ENCODE measurements at places on chromosomes 7 and 10.

GRCh38 chr10:78754269-78755062 is 314.3 kb upstream of the ZMIZ1 start:
- no peak for DNase-seq

DNA sequence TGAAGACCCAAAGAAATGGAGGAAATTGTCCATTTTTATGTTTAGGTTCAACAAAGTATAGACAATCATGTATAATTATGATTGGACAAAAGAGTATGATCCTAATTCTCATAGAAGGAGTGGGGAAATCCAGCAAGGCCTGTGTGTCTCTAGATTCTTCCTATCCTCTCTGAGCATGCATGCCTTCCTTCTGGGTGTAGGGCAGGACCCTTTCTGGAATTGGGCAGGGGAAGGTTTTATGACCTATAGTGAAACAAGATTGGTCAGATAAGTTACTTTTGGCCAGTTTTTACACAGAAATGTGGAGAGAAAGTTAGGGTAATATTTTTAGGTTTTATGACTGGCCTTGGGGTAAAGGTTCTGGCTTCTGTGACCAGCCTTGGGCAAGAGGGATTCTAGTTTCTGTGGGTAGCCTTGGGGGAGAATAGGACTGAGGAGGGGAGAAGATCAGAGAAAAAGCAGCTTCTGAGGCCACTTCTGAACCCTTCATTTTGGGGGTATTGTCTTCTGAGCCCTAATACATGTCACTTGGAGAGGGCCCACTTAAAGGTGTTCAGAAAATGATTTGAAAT is 289.4 kb downstream of the EXOC4 start:
- DNase-seq: no peak

DNA sequence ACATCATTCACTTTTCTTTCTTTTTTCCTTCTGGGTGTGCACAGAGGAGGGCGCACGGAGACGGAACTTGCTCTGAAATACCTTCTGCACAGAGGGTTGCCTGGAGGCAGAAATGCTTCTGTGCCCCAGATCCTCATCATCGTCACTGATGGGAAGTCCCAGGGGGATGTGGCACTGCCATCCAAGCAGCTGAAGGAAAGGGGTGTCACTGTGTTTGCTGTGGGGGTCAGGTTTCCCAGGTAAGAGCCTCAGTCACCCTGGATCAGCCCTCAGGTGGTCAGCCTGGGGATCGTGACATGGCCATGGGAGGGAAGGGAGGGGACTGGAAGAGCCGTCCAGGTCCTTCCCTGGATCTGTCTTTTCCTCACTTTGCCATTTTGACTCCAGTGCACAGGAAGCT is 33.6 kb downstream of the VWA2 start:
- DNase-seq: no peak

- DNase-seq: no peak
Measured at GRCh38 chr7:27462575-27463270, 200.0 kb downstream of the HIBADH start.

- DNase-seq: no peak
Measured at GRCh38 chr10:133445268-133445732, 8.4 kb upstream of the SCART1 start.

DNA sequence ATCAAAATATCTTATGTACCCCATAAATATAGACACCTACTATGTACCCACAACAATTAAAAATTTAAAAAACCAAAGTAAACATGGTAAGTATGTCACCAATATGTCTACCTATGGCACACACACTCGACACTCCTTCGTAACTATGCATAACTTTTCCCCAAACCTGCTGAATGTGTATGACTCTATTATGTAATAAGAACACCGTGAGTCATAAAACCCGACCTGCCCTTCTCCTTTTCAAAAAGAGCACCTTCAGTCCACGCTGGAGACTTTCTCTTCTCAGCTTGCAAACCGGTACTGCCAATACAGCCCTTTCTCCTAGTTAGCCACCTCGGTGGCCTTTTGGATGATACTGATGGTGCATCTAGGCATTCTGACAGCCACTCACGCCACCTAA is 186.3 kb downstream of the PRPF18 start:
- DNase-seq: no peak

DNA sequence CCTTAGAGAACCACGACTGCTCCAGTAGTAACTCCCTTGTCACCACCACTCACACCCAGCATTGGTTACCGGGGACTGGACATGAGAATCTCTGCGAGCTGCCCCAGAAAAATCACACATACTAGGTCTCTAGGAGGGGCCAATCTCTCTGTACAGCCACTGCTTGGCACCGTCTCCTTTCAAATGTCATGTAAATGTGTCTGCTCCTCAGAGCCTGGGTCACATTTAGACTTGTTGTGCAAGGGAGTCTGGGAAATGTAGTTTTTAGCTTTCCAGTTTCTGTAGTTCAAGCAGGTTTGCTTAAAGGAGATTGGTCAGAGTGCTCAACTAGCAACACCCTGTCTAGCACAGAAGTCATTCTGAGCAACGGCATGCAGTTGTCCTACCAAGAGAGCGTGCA is 60.0 kb downstream of the CHN2 start:
- peak; percentile 42 for DNase-seq

DNA sequence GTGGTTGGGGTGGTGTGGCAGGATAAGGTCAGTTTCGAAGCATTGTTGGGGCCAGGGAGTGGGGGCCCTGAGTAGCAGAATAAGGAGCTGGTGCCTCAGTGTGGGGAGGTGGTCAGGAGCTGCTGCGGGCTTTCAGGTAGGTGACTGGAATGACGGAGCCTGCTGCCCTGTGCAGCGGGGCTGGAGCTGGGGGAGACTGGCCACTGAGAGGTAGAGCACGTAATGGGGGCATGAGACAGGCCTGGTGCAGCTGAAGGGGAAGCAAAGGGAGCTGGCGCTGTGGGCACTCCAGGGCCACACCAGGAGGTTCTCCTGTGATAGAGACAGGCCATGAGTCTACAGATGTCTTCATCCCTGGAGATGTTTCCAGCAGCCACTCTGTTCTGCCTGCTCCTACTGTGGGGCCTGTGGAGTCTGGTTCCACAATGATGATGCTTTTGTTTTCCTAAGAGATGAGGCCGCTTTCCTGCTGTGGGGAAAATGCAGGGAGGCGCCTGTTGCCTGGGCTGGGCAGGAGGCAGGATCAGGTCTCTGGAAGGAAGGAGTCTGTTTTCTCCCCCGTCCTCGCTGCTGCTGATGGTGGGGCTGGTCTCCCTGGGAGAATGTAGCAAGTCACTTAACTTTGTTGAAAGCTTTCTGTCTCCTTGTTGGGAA is 31.1 kb downstream of the NUB1 start:
- peak; percentile 47 for DNase-seq

DNA sequence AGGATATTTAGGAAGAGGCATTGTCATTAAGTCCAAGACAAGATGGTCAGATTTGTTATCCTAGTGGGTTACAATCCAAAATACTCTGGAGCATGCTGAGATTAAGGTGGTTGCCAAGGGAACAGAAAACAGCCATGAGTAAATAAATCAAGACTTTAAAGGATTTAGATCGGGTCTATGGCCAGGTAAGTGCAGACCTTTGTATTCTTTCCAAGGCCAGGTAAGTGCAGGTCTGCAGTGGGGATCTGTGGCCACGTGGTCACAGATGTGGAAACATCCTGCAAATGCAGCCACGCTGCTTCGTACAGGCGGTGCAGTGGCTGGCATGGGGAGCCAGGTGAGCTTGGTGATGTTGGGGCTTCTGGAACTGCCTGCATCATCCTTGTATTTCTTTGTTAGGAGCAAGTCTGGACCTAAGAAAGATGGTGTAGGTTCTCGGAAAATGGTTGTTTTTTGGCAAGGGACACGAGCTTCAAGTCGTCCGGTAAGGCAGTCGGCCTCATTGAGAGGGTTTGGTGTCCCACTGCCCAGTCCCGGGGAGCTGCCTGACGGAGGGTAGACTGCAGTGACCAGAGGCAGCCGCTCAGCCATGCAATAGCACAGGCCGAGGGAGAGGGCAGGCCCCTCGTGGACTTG is 21.8 kb downstream of the ZNF775 start:
- DNase-seq: no peak

GRCh38 chr7:135914346-135914745 is 62.8 kb downstream of the MTPN start:
- no peak for DNase-seq

DNA sequence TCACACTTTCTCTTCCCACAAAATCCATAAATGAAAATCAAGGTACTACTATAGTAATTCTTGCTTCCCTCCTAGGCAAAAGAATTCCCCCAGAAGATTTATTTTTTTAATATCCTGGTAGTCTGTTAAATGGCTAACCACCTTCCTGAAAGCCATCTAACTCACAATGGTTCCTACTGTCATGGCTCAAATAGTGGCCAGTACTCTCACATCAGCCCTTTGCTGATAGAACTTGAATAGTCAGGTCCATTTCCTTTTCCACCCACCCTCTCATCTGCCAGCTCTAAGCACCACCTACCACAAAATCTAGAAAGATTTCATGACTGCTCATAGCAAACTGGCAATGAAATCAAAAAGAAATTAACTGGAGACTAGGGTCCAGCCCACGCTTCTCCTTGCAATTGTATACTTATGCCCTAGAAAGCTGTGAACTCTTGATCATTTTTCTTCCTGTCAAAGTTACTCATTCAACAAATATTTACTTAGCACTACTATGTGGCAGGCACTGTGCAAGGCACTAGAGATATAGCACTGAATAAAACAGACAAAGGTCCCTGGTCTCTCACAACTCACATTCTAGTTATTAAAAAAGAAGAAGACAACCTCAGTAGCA is 60.4 kb downstream of the ARMH3 start:
- DNase-seq: no peak

GRCh38 chr10:5506246-5506645 is 6.9 kb upstream of the CALML5 start:
- DNase-seq: no peak

DNA sequence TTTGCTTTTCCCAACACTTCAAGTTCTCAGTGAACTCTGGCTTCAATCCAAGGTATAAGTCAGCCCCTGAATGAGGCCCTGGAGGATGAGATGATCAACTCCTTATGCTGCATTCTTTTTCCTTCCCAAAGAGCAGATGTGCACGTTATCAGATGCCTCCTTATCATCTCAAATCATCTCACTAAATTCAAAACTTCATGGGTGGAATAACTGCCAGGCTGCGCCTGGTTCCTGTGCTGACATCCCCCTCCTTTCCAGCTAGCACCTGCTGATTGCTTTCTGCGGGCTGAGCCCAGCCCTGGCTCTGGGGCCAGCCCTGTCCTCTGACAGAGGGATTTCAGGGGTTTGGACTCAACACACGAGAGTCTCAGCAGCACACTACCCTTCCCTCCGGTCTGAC is 44.9 kb downstream of the TLL2 start:
- no peak for DNase-seq

GRCh38 chr7:99562114-99562784 is 3.8 kb downstream of the ZNF655 start:
- DNase-seq: no peak

- DNase-seq: no peak
Measured at GRCh38 chr7:37927773-37928444, 7.5 kb downstream of the EPDR1 start.

GRCh38 chr10:121926671-121927317 is 1.0 kb downstream of the ATE1 start:
- no peak for DNase-seq

DNA sequence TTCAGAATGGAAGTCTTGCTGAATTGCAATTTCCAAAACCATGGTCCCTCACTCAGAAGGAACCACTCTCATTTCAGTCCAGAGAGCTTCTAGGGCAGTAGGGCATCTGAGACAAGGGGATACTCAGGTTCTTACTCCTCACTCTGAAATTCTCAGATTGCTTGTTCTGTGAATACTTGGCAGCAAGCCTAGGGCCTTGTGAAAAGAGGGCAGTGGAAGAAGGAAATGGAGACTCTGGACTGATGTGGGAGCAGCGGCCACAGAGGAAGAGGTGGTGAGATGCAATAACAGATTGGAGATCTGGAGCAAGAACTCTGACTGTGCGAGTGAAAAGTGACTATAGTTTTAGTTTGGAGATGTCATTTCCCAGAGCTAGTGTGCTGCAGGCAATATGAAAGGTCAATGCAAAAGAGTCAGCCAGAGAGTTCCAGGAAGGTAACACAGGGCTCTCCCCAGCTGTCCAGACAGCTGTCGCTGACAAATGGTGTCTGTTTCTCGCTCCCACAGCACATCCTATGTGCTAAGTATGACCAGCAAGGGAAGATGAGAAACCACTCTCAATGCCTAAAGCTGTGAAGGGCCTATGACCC is 291.6 kb upstream of the KIAA1217 start:
- DNase-seq: no peak

GRCh38 chr7:117550625-117551024 is 70.8 kb downstream of the CFTR start:
- DNase-seq: no peak

DNA sequence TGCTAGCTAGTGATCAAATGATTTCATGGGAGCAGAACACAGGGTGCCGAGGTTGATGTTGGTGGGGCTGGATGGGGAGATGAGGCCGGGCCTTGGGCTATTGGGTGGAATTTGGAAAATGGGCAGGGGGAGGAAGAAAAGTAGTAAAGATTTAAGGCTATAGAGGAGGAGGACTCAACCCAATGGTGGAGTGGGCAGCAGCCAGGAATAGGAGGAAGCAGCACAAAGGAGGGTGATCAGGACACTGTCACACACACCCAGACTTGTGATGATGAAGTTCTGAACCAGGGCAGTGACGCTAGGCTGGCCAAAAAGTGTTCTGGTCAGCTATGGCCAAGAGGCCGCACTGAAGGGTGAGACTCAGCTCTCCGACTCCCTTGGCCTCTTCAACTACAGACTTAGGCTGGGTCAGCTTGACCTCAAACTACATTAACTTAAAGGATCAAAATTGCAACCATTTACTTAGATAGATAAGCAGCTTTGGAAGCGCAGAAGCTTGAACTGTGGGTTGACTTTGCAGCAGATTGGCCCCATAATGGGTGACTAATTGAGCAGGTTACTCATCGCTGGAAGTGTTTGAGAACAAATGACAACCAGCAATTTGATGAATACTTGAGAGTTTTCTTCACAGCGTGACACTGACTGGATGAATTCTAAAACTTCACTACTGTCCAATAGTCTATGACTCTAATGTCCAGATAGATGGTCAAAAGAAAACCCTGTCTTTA is 29.4 kb upstream of the GPR26 start:
- no peak for DNase-seq

DNA sequence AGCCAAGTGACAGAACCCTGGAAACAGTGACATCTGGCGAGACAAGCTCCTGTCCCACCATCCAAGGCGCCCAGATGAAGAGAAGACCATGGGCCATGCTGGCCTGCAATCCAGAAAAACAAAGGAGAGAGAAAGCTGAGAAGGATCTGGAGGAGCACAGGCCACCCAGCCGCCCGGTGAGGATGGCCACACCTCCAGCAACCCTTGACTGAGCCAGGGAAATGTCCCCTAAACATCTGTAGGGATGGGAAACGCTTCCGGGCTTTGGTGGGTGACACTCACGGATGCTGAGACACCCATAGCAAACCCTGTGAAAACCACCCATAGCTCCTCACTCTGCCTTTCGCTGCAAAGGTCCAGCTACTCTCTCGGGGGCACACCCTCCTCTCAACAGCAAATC is 32.0 kb downstream of the TCERG1L start:
- no peak for DNase-seq

GRCh38 chr7:100764841-100765240 is 31.4 kb downstream of the ZAN start:
- no peak for DNase-seq

- DNase-seq: no peak
Measured at GRCh38 chr7:39128287-39128843, 150.7 kb downstream of the POU6F2 start.

- DNase-seq: no peak
Measured at GRCh38 chr10:59002011-59002410, 174.4 kb upstream of the PHYHIPL start.

- no peak for DNase-seq
Measured at GRCh38 chr7:106415433-106415832, 130.7 kb upstream of the NAMPT start.
